ENCODE measurements at places on chromosomes 2 and 18.

DNA sequence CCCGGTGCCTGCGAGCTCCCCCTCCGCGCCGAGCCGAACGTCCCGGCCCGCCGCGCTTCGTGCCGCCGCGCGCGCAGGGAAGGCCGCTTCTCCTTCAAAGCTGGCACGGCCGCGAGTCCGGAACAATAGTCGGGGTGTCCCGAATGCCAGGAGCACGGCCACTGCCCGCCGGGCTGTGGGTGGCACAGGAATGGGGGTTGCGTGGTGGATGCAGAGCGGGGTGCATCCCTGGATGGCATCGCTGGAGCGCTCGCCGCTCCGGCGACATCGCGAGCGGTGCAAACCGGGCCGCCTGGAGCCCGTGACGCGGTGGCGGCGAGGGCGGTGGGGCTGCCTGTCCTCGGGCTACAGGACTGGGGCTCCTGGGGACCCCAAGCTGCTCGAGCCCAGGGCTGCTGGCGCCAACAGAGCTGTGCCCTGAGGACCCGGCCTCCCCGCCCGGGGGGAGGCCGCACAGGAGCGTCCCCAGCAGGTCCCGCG is 1.1 kb upstream of the SATB2 start:
- peak; percentile 86 for DNase-seq

- DNase-seq = no peak
These were observed 134.7 kb upstream of the GALNT5 start for GRCh38 chr2:157122776-157123175.

DNA sequence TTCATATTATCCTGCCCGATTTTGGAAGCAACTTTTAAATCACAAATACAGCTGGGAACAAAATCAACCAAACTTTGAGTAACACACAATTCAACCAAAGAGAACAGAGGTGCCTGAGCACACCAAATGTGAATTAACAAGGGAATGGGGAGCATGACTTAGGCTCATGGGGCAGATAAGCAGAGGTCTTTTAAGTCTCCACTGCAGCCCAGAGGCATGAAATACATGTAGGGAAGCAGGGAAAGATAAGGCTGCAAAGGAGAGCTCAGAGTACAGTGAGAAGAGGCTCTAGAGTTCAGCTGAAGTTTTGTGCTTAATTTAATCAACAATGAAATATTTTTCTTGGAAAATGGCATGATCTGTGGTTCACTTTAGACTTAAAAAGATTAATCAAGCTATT is 49.0 kb downstream of the CYTIP start:
- no peak for DNase-seq

DNA sequence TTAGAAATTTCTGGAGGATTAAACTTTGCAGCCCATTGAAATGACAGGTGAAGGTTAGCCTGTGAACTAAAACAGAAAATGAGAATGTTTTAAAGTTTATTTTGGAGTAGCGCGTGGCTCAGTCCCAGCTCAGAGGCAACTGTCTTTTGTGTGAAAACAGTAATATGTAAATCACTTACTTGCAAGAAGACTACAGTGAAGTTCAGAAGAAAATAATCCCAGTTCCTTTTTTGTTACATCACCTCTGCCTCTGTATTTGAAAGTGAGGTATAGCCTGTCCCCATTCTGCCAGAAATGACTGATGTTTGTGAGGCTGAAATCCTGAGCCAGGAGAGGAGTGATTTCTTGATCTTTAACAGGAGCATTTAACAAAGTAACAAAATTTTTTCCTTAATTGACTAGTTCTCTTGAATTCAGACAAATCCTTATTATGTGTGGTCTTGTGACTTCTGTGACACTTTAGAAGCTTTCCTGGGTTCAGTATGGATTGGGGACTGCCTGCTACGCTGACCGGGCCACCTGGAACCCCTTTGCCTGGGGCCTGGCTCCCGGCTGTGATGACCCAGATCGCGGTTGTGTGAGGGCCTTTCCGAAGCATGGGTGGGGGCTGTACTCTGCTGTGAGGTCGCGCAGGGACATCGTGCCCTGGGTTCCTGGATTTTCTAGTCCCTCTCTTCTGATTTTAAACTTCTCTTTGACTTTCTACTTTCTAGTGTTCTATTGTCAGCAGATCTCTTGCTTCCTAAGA is 24.3 kb downstream of the TRAPPC12 start:
- no peak for DNase-seq

GRCh38 chr18:58586269-58586668 is 42.6 kb downstream of the ALPK2 start:
- DNase-seq = no peak

- no peak for DNase-seq
These were observed 58.6 kb upstream of the SLC25A52 start for GRCh38 chr18:31819106-31819924.

DNA sequence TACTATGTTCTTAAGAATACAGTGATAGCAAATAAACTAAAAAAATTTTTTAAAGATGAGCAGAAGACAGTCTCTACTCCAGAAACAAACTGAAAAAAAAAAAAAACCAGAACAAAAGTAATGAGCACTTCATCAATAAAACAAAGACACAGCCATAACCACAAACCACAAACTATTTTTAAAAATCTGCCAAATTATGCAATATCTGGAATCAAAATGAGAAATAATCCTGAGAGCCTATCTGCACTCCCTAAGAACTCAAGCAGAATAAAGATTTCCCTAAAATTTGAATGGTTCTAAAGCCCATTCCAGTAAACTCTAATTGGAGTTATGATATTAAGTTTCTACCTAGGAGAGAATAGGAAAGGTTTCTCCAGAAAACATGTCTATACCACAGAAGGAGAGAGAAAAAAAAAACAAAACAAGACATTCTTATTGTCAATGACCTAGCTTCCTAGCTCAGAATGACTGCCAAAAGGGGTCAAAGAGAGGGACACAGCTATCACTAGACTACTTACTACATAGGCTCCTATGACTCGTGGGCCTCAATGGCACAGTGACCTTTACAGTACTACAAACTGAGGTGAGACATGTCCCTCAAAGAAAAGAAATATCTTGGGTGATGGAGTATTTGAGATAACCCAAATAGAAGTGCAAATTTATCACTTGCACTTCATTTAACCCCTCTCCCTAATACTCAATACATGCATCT is 262.8 kb downstream of the ZEB2 start:
- no peak for DNase-seq

GRCh38 chr2:120715941-120716340 is 19.7 kb upstream of the GLI2 start:
- DNase-seq = peak; percentile 71

GRCh38 chr2:38217401-38218188 is 141.6 kb upstream of the CYP1B1 start:
- DNase-seq = no peak

DNA sequence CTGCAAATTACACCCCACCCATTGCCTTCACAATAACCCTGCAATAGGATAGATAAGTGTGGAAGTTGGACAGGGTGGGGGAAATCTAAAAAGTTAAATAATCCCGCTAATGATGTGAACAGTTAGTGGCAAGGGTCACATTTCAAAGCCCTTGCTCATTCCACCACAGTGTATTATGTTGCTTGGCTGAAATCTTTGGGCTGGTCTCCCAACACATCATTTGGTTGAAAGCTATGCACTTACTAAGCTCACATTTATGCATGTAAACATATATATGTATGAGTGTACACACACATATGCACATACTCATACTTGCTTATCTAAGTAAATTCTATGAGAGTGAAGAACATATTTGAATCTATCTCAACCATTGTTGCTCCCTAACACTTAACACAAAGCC is 197.8 kb downstream of the RDH14 start:
- DNase-seq = no peak

GRCh38 chr2:220134756-220135534 is 507.5 kb downstream of the SLC4A3 start:
- no peak for DNase-seq

DNA sequence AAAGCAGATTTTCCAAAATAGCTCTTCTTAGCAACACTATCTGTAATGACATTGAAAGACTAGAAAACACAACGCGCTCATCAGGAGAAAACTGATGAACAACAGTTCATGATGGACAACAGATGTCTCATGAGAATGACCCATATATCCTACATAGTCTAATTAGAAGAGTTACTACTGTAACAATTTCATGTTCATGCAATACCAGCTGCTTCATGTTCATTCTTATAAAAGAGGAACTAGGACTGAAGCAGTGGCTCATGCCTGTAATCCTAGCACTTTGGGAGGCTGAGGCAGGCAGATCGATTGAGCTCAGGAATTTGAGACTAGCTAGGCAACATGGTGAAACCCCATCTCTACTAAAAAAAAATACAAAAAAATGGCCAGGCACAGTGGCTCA is 22.7 kb downstream of the TRAPPC8 start:
- DNase-seq = no peak

- peak; percentile 18 for DNase-seq
These were observed 17.7 kb upstream of the ATP6V1B1 start for GRCh38 chr2:70918016-70918415.

DNA sequence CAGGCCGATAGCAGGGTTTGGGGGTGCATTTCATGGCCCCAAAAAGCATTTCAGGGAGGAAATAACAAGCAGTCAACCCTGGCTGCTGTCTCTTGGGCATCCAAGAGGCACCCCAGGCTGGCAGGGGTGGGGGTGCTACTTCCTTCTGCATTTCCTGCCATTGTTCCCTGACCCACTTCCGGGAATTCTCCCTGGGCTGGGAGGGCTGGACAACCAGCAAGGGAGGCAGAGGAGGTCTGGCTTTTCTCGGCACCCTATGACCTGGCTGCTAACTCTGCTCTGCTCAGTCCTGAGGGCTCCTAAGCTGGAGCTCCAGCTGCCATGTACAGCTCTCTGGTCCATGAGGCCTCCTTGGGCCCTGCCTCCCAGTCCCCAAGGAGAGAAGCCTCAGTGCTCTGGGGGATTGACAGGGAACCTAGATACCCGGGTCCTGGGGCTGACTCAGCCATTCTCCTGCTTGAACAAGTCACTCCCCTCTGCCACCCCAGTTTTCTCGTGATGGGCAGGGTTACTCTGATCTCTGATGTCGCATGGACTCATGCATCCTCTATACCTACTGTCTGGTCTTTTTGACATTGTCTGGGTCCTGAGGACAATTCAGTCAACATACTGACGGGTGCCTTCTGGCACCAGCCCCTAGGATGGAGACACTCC is 47.2 kb downstream of the DYSF start:
- DNase-seq = no peak

DNA sequence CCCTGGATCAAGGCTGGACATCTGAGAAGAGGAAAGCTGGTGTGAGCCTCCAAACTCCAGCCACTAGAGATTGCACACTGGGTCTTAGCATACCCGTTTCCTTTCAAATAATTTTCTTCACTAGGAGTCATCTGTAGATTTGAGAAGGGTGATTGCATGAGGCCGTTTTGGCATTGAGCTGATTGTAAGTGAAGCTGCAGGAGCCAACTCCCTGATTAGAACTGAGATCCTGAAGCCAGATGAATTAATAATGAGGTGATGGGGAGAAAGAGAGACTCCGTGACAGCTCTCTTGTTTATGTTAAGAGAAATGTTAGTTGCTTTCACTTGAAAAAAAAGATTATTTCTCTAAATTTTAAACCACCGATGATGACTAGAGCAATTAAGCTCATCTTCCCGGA is 268.4 kb upstream of the THSD7B start:
- no peak for DNase-seq

- DNase-seq = no peak
These were observed 9.1 kb upstream of the DAW1 start for GRCh38 chr2:227862227-227862740.

GRCh38 chr2:144143294-144144151 is 376.4 kb downstream of the ZEB2 start:
- no peak for DNase-seq

GRCh38 chr2:143481237-143481623 is 352.0 kb downstream of the ARHGAP15 start:
- no peak for DNase-seq

DNA sequence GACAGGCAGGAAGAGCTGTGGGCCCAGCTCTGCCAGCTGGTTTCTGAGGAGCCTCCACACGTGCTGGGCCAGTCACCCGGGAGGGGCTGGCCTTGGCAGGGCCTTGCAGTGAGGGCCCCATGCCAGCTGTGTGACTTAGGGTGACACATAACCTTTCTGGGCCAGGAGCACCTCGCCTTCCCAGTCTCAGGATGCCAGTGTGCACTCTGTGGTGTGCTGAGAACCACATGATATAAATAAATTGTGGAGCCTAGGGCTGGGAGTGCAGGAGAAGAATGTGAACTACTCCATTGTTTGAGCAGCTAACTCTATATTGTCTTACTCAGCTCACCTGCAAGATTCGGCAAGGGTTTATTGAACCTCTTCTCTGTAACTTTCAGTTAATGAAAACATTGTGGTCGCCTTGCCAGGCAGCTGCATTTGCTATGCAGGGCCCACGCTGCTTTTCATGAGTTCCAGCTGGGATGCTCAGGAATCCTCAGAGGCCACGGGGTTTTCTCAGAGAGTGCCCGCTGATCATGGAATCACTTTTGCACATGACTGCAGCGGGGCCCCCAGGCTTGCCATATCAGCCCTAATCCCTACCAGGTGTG is 222.3 kb downstream of the SH3RF3 start:
- DNase-seq = no peak

GRCh38 chr2:162113776-162114168 is 38.3 kb downstream of the GCG start:
- DNase-seq = no peak

- DNase-seq = no peak
These were observed 175.8 kb upstream of the HNRNPA3 start for GRCh38 chr2:177036747-177037146.

- DNase-seq = no peak
These were observed 47.7 kb upstream of the STK39 start for GRCh38 chr2:168295051-168295450.

DNA sequence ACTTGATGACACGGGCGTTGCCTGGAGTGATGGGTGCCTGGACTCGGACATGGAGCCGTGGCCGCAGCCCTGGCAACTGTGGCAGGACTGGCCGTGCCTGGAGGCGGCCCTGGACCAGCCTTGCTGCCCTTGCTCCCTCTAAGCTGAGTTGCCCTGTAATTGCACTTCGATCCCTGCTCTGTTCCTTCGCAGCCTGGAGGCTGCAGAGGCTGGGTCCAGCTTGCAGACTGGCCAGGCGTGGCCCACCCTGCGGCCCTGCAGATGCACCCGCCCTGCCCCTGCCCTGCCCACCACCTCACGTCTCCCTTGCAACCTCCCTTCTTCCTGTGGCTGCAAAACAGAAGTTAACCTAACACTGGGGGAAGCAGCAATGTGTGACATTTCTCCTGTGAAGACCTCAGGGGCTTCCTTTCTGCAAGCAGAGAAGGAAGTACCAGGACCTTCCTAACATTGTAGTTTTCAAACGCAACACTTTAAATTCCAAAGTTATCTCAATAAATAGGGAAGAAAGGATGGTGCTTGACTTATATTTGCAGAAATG is 174.6 kb upstream of the TPO start:
- DNase-seq = no peak

GRCh38 chr2:134120733-134121630 is 132.9 kb upstream of the MGAT5 start:
- DNase-seq = peak; percentile 95

Measured in spleen (tissue), 13 donors.